ENCODE measurements at places on chromosomes 4 and X.
A peak's percentile ranks its signal among the peaks of the same experiment; 100 is the strongest.

GRCh38 chr4:165294907-165295306 is 32.6 kb upstream of the MSMO1 start:
- no peak for DNase-seq

- peak; percentile 77 for DNase-seq
Measured at GRCh38 chr4:70496231-70496630, 22.1 kb upstream of the AMTN start.

GRCh38 chr4:154954117-154954516 is 173.0 kb downstream of the RBM46 start:
- no peak for DNase-seq

DNA sequence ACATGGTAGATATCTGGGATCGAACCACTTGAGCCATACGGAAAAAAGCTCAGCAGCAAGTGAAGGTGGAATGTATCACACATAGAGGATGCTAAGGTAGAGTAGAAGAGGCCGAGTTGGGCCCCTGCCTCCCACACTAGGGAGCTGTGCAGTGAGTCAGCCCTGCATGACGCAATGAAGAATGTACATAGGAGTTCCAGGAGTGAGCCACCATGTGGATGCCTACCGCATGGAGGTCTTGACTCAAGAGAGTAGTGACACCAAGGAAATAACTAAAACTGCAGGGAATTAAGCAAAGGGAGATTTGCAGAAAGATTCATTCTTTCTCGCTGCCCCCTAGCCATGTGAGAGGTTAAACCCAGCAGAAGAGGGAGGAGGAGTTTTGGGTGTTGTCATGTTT is 389.6 kb upstream of the IGFBP7 start:
- DNase-seq, result peak; percentile 44

GRCh38 chrX:24676403-24677024 is 17.2 kb upstream of the POLA1 start:
- DNase-seq, result peak; percentile 37

DNA sequence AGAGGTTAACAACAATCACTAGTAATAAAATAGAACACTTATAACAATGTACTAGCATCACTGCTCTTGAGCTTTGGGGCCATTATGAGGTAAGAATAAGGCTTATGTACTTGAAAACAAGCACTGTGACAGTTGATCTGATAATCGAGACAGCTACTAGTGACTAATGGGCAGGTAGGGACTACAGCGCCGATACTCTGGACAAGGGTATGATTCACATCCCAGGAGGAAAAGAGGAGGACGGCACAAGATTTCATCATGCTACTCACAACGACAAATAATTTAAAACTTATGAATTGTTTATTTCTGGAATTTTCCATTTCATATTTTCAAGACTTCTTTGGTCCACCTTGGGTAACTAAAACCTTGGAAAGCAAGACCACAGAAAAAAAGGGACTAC is 62.3 kb downstream of the FAM184B start:
- no peak for DNase-seq

DNA sequence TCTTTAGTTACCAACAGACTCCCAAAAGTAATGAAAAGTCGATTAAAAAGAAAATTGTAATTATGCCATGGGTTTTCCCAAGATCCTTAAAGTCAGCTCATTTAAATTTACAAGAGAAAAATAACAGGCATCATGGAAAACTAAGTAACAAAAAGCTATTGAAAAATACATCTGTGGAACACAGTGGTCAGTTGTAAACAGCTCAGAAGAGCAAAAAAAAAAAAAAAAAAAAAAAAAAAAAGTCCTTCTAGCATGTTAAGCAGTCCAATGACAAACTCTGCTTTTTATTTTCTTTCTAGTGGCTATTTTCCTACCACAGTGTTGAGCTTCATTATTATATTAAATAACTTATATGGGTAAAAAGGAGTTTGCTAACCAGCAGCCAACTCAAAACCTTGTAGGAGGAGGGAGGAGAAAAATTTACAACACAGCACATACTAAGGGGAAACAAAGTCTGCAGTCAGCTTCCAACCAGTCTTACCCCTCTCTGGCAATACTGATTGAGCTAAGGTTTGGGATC is 44.9 kb downstream of the RASGEF1B start:
- no peak for DNase-seq

- no peak for DNase-seq
Measured at GRCh38 chr4:186760576-186760975, 36.9 kb upstream of the FAT1 start.

DNA sequence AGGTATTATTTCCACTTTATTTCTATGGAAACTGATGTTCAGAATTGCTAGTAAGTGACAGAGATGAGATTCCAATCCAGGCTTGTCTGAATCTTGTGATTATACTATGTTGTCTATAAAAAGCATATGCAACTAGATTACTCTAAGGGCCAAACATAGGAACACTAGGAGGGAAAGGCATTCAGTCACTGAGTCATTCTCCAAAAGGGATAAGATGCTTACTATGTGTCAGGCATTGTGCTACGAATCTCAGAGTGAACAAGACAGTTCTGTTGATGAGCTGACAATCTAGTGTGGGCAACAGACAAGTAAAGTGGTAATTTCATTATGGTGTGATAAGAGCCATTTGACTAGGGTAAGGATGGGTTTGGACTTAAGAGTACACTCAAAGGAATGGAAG is 77.2 kb downstream of the RASL11B start:
- no peak for DNase-seq

- DNase-seq, result no peak
Measured at GRCh38 chrX:39891781-39892180, 206.0 kb downstream of the BCOR start.

DNA sequence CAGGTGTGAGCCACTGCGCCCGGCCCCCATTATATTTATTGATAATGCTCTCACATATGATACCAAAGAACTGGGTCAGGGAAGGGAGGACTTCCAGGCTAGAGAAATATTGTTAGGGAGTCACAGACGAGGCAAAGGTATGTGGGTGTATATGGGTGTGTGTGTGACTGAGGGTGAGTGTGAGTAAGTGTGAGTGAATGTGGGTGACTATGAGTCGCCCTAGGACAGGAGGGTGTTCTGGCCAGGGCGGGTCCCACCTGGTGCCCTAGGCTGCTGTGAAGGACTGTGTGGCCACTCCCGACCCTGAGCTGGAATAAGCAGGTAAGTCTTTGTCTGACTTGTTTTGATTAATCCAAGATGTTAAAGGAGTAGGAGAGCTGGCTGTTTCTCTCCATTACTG is 34.4 kb downstream of the RWDD4 start:
- no peak for DNase-seq

DNA sequence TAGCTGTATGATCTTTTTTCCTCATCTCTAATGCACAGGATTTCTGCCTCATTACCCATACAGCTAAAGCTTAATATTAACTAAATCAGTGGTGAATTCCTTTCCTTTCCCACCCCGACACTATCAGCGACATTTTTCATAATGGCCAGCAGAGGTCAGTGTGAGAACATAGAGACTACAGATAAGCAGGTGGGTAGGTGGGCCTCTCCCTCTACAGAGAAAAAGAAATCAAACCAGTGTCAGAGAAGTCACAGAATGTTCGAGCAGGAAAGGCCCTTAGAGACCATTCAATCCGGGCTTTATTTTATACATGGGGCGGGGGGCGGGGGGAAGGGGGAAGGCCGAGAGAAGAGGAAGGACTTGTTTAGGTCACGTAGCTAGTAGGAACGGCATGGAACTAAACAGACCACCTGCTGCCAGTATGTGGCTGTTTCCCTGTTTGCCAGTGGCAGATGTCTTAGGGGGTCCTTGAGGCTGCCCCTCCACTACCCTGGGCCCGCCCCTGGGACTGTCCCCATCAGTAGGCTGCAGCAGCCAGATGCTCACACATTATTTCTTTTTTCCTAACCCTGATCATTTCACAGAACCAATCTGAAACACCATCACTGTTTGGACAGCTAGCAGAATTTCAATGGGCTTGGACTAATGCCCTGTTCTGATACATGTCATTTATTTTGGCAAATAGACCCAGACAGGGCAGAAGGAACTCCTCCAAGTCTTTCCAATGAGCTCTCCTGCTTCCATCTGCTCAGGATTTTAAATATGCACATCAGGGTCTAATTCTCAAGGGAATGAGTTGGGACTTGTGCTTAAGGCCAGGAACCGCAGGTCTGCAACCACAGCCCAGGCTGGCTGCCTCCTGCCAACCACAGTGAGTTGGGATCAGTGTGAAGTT is 133.4 kb downstream of the ATG4A start:
- peak; percentile 55 for DNase-seq

DNA sequence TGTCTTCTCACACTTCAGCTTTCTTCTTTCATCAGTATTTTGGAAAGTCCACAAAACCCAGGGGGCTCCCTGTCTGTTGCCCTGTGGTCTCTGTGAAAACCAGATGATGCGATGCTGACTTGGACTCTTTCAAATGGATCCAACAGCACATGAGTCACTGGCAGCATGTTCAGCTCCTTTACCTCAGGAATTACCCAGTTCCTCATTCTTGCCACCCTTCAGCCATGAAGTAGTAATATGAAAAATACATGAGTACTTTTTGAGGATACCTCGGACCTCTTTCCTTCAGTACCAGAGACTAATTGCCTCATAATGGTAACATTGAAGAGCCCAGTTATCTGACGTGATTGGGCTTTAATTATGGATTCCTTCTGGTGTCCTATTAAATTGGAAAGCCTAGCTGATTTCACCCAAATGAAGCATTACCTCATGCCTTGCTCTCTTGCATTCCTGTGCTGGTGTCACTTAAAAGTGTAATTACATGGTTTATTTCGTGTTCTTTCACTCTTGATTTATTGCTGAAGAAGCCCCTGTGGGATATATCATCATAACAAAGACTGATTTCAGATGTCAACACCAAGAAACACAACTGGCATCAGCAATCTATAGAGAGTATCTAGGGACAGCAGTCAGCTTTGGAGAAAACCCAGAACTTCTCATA is 63.4 kb downstream of the NFKB1 start:
- DNase-seq, result no peak

DNA sequence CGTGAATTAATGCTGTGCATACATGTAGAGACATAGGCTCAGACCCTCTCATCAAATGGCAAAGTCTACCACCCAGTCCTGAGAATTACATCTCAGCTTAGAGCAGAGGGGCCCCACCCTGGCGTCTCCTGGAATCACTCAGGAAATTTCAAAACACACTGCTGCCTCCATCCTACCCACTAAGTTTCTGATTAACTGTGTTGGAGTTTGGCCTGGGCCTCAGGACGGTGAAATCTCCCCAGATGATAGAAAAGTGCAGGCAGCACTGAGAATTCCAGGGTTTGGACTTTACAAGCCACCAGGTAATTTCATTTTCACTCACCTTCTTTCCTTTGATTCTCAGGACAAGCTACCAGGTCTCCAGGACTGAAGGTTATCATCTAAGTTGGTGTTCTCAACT is 3.3 kb upstream of the FAM9C start:
- no peak for DNase-seq

DNA sequence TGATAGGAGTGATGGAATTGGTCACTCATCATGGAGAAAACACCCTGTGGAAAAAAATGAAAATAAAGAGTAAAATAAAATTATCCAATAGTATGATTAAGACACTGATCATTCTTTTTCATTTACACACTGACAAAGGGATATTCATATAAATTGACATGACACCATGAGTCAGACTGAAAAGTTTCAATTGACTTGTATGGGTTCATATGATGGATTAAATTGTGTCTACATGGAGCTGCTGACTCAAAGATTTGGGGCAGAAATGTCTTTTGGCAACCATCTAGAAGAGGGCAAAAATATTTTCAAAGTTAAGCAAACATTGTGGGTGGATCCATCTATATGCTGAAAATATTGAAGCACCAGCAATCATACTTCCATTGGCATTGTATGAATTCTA is 153.4 kb upstream of the PPP3CA start:
- no peak for DNase-seq

- no peak for DNase-seq
Measured at GRCh38 chrX:46782034-46782433, 23.1 kb upstream of the SLC9A7 start.

GRCh38 chr4:101279377-101279871 is 67.9 kb downstream of the PPP3CA start:
- peak; percentile 46 for DNase-seq

DNA sequence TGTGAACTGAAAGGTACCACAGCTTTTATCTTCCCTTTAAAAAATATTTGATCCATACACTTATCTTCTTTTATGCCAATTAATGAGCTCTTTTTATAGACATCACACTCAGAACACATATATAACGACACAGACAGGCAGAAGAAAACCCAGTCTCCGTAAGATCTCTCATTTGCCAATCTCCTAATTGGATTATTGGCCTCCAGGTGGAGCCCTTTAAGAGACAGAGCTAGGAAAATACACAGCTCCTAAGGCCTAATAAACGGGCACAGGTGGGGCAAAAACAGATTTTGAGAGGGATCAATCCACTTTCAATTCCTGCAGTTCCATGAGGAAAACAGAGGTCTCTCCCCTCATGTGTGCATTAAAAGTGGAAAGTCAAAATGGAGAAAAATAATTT is 1495.4 kb downstream of the RPA4 start:
- DNase-seq, result peak; percentile 37

DNA sequence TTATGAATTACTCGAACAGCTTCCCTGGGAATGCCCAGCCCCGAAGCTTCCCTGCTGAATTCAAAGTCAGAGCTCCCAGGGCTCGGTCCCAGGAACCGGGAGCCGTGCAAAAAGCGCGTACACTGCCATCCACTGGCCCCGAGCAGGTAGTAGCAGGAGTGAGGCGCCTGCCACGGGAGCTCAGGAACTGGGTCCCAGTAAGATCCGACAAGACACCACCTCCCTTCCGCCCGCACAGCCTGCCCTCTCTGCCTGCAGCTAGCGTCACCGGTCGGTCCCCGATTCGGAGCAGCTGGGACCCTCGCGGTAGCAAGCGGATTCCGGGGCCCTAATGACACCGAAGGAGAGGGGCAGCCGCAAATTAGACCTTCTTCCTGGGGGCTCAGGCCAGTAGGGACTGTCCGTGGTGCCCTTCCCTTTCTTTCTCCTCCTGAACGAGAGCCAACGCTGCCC is 1.2 kb downstream of the CORIN start:
- peak; percentile 86 for DNase-seq

Measured in SK-MEL-5 (cell line).